ENCODE measurements at places on chromosomes 6 and 20.

- DNase-seq = no peak
Measured at GRCh38 chr6:157242791-157243190, 80.5 kb downstream of the TMEM242 start.

GRCh38 chr6:6678185-6678671 is 89.7 kb downstream of the LY86 start:
- no peak for DNase-seq

DNA sequence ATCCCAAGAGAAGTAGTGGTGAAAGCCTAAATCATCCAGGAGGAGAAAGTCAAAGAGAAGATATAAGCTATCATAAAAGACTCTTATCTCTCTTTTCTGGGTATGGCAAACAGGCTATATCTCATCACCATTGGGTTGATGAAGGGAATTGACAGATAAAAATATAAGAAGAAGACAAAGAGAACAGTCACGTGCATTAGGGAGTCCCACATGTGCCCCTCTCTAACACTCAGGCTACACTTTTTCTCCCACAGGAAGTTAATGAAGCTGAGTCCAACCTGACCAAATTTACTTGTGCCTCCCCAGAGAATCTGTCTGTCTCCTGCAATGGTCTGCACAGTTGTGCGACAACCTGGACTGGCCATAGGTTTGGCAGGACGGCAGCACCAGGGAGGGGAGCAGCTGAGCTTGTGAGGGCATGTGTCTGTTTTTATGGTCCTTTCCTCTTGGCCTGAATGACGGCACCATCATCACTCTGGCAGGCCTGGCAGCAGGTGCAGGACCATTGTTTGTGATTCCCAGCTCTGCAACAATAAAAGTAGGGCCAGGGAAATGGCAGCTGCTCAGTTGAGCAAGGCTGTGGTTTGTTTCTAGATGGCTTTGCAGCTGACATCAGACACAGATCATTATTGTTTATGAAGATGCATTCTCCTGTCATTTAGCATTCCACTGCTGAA is 144.5 kb upstream of the MCHR2 start:
- DNase-seq = no peak

DNA sequence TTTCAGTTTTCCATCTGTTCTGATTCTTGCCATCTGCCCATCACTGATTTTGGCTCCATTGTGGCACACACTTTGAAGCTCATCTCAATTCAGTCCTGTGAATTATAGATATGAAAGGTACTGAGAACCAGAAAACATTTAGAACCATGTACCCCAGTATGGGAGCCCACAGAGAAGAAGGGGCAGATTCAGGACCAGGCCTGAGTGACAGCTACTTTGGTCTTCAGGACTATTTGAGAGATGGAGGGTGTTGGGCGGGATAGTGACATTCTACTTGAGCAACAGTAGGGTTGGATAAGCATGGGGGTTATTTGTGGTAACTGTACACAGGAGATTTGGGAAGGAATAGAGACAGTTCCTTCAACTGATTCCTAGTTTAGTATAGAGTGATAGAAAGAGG is 259.2 kb upstream of the MANEA start:
- no peak for DNase-seq
